ENCODE measurements at places on chromosomes 5 and 9.

DNA sequence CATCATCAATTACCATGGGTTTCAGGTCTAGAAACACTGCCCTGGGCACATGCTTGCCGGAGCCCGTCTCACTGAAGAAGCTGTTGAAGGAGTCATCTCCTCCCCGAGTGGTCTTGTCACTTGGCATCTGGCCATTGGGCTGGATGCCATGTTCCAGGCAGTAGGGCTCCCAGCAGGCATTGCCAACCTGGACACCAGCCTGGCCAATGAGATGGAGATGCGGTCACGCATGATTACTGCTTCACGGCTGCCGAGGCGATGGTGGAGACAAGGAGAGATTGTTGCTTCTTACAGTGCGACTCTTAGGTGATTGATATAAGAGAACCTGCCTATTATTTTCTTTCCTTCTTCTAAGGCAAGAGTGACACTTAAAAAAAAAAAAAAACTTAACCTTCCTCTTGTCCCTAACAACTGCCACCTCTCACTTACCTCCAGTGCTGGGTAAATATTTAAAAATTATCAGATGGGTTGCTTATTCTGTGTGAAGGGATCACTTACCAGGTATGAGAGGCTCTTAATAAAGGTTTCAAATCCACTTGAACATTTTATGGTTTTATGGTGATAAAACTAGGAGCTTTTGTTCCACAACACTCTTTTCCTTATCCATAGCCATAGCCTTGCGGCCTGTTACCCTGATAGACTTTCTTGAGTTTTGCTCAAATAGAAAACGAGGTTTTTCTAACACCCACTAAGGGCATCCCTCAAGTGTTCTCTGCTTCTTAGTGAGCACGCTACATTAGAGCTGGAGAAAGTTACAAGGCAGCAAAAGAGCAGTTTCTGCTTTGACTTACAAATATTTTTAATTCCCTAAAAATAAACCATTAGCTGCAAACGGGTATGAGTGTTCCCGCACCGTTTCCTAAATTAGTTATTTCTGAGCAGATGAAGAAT is 41.2 kb downstream of the NIM1K start:
- DNase-seq = no peak

- no peak for DNase-seq
Measured at GRCh38 chr5:91200692-91201091, 182.4 kb downstream of the ARRDC3 start.

DNA sequence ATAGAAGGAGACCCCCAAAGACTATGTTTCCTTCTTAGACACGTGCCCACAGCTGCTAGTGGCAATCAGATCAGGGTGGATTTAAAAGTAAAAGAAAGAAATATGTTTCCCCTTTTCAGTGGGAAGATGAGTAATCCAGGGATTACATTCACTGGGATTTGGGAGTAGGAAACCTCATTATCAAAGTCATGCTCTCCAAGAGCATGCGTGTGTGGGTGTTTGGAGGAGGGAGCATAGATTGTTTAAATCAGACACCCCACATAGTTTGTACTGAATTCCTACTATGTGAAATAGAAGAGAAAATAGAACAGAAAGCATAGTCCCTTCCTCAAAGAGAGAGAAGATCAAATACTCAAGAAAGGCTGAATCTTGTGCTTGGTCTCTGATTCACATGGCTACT is 65.5 kb upstream of the TBCA start:
- DNase-seq = no peak

DNA sequence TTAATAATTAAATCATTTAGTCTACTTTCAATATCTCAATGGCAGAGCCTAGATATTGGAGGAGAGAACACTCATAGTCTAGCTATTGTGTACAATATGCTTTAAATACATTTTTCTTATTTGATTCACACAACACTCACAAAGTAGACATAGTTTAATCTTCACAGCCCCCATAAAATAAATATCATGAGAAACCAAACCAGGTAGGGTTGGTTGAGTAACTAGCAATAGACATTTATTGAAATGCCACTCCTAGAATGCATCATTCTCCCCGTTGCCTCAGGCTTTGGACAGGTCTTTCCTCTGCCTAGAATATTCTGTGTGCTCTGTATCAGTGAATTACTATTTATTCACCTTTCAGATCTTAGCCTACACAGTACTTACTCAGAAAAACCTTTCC is 141.9 kb downstream of the CEMIP2 start:
- no peak for DNase-seq

DNA sequence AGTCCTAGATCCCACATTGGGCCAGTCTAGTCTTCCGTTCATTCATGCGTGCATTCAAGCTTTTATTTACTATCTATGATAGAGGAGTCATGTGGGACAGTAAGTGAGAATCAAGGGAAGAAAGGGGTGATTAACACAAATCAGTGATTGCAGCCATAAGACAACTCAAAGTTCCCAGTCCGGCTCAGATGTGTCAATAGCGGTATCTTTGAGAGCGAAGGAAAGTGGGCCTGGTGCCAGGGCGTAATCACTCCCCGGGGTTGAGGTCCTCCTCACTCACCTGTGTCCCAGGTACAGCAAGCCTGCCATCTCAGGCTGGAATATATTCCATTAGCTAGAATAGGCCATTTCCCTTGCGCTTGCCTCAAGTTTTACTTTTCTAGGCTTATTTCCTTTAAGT is 196.3 kb downstream of the ATP10B start:
- no peak for DNase-seq

DNA sequence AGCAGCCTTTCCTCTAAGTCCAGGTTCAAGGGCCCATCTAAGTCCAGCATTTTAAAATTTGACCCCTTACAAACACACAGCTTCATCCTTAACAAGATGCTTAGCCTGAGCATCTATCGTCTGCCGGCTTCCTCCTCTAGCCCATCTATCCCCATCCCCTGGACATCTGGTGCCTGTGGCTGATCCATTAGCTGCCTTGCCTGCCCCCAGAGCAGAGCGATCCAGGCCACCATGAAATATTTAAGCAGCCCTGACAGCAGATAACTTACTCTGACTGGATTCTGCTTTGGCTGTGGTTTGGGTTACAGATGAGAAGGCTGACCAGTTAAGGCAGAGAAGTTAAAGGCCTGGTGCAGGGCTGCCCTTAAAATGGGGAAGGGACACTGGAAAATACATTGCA is 30.9 kb upstream of the CPEB4 start:
- peak; percentile 80 for DNase-seq
